Stimulated activated effector memory CD8-positive, alpha-beta T cell treated with anti-CD3 and anti-CD28 coated beads, Interleukin-12 subunit alpha, Interleukin-12 subunit beta, amount 100 ng/mL, for 72 hours (primary cell): ENCODE measurements at places on chromosomes 3 and 15.
A peak's percentile ranks its signal among the peaks of the same experiment; 100 is the strongest.

DNA sequence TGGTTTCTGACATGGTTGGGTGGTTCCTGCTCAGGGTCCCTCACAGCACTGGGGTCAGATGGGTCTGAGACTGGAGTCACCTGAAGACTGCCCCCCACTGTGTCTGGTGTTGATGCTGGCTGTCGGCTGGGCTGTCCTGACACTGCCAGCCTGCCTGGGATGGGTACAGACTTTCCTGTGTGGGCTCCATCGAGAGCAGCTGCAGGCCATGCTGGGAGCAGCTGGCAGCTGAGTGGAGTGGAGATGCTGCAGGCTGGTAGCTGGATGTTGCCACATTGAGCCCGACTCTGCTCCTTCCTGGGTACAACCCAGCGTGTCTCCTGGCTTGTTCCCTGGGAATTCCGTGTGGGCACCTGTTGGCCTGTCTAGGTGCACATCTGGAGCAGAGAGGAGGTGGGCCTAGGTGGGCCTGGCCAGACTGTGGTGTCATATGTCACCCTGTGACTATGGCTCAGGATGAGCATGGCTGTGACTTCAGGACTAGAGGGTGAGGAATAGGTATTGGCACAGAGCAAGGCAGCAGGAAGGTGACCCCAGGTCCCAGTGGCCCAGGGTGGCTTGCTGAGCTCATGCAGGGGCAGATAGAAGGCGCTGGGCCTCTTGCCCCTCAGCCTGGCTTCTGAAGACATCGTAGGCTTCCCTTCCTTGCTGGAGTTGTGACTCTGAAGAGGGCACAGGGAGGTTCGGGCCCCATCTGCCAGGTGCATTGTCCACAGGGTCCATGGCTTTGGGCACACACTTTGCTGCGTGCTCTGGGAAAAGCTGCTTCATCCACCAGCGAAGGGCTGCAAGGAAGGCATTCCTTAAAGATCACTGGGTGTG is 40.0 kb upstream of the PRR23E start:
- DNase-seq, result no peak

- DNase-seq, result no peak
Measured at GRCh38 chr15:100202309-100202960, 139.3 kb downstream of the ADAMTS17 start.

- no peak for DNase-seq
Measured at GRCh38 chr15:50925281-50925680, 16.8 kb downstream of the AP4E1 start.

DNA sequence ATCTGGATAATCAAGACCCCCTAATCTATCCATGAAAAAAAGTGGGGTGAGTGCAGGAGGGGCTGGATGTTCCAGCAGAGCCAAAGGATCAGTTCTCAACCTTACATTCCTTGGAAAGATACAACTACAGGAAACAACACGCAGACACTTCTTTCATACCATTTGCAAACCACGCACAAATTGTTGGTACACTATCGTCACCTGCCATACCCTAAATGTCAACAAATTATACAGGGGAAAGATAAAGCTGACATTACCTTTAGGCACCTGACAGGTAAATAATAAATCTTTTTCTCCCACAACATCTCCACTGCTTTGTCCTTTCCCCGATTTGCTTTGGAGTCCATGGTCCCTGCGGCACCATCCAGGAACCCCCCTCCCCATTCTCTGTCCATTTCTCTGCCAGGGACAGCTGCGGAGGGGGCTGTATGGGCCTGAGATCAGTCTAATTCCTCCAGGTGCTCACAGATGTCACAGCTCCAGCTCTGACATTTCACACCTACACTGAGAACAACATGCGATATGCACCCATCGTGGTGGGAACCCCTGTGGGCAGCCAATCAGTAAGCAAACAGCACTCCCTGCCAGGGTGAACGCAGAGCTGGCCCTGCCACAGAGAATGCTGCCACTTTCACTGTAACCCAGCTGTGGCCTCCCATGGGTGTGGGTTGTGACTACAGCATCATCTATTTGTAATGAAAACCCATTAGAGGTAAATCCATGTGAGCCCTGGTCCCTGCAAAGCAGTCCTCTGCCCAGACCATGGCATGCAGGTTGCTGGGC is 37.7 kb upstream of the BCL2L10 start:
- DNase-seq, result no peak

DNA sequence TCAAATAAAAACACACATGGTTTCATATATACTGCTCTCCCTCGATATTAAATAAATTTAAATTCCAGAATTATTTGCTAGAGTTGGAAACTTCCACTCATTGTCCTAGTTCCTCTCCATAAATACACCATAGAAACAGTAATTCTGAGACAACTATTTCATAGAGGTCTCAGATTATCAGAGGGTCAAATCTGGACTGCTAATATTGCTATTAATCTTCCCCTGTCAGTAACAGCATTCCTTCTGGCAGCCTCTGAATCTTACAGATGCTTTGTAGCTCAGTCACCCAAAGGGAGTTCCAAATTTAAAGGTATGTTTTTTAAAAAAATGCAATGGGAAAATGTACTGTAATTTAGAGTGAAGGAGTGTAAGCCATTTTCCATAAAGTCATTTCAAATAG is 428.8 kb downstream of the PYDC2 start:
- no peak for DNase-seq

GRCh38 chr3:137097386-137097785 is 139.6 kb downstream of the IL20RB start:
- DNase-seq, result no peak

GRCh38 chr3:128194843-128195242 is 41.6 kb downstream of the EEFSEC start:
- DNase-seq, result no peak

DNA sequence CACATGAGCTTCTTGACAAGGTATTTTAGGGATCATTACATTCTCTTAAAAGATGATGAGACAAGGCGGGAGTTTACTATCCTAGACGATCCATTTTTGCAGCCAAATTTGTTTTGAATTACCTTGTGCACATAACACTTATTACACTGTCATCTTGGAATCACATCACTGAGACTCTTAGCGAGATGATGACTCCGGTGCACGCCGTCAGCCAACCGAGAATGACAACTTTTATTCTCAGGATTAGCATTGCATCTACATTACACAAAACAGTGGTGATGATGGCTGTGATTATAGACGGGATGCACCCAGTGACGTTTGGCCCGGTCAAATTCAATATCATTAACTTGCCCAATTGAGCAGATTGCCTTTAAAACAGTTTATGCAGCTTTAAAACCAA is 216.1 kb downstream of the PDZRN3 start:
- no peak for DNase-seq

GRCh38 chr3:44477312-44478030 is at the start of gene ZNF445:
TSS of gene ZNF445 (minus strand) at chr3:44477670. CDS start at chr3:44455549, 22,121 bp downstream.
- DNase-seq, result peak; percentile 86

DNA sequence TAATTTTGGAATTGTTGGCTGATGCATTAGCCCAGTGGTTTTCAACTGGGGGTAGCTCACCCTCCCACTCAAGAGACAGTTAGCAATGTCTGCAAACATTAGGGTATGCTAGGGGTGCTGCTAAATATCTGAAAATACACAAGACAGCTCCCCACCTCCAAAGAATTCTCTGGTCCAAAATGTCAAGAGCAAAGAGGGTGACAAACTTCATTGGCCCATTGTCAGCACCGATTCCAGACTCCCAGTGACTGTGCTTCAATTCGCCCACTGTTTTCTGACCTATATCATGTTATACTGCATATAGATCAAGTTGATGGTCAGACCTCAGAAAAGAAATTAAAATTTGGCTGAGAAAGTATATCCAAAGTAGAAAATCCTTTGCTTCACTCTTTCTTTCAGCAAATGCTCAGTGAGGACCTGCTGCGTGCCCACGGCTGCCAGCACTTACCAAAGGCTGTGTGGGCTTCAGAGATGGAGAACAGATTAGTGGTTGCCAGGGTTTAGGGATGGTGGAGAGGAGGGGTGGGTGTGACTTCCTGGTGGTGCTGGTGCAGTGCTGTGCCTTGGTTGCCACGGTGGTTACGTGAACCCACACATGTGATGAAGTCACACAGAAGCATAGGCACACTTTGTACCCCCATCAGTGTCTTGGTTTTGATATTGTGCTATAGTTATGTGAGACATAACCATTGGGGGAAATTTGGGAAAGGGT is 204.0 kb downstream of the PLCL2 start:
- peak; percentile 58 for DNase-seq

GRCh38 chr3:197791892-197792647 is 1.0 kb downstream of the LRCH3 start:
- DNase-seq, result peak; percentile 55

DNA sequence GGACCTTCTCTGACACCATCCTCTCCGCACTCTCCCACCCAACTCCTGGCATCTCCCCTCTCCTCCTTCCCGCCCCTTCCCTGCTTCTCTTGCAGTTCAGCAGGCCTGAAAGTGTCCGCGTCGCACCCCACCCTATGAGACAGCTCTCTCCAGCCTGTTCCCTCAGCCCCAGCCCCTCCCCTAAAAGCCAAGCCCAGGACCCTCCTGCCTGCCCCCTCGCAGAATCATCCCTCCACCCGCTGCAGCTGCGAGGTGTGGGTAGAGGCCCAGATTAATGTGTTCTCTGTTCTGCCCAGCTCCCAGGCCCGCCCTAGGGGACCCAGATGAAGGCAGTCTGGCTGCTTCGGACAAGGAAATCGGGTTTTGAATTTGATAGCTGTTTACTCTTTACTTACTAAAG is 410 bp downstream of the PRR23E start:
- DNase-seq, result no peak

- no peak for DNase-seq
Measured at GRCh38 chr3:58540176-58540858, 3.3 kb upstream of the ACOX2 start.

GRCh38 chr15:83378921-83379578 is 68.1 kb upstream of the SH3GL3 start:
- no peak for DNase-seq

- DNase-seq, result no peak
Measured at GRCh38 chr3:112813723-112814171, 32.9 kb downstream of the CD200R1L start.

GRCh38 chr3:1734494-1735122 is 364.1 kb upstream of the CNTN4 start:
- no peak for DNase-seq

DNA sequence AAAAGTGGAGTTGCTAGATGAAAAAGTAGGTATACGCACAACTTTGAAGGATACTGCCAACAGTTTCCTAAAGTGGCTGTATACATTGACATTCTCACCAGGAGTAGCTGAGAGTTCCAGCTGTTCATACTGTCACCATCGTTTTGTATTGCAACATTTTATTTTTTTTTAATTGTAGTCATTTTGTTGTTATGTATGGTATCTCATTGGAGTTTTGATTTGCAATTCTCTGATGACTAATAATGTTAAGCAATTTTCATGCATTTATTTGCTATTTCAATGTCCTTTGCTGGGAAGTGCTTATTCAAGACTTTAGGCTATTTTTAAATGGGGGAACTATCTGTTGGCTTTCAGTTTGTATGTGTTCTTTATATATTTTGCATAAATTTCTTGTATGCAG is 185.1 kb upstream of the TGFBR2 start:
- no peak for DNase-seq

GRCh38 chr3:134656211-134656800 is 5.5 kb upstream of the KY start:
- no peak for DNase-seq

GRCh38 chr15:82597815-82598214 is 49.3 kb downstream of the CPEB1 start:
- DNase-seq, result no peak

GRCh38 chr3:188415196-188415595 is 261.2 kb downstream of the LPP start:
- DNase-seq, result no peak

DNA sequence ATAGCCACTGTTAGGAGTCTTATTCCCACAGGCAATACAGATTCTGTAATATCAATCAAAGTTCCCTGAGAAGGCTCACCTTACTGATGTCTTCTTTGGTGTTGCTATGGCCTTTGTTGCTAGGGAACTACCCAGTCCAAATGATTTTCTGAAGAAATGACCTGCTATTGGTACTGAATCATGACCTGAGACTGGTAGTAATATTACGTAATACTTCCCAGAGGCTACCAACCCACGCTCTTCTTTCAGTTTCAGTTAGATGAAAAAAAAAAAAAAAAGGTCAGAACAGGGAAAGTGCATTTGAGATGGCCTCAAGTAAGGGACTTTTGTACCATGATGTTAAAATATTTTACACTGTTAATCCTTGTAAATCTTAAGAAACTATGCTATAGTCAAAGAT is 1092.5 kb upstream of the EPHA6 start:
- DNase-seq, result no peak

- DNase-seq, result no peak
Measured at GRCh38 chr3:152769523-152769922, 65.4 kb upstream of the P2RY1 start.

DNA sequence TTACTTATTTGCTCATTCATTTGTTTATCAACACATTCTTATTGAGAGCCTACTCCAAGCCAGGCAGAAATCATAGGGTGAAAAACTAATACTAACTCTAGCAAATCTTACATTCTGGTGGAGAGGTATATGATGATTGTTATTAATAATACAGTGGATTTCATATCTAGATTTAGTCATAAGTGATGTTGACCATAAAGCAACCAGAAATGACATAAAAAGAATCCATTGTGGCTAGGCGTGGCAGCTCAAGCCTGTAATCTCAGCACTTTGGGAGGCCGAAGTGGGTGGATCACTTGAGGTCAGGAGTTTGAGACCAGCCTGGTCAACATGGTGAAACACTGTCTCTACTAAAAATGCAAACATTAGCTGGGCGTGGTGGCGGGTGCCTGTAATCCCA is 26.2 kb upstream of the IL20RB start:
- no peak for DNase-seq

GRCh38 chr3:161217496-161217895 is 3.6 kb upstream of the NMD3 start:
- DNase-seq, result no peak

DNA sequence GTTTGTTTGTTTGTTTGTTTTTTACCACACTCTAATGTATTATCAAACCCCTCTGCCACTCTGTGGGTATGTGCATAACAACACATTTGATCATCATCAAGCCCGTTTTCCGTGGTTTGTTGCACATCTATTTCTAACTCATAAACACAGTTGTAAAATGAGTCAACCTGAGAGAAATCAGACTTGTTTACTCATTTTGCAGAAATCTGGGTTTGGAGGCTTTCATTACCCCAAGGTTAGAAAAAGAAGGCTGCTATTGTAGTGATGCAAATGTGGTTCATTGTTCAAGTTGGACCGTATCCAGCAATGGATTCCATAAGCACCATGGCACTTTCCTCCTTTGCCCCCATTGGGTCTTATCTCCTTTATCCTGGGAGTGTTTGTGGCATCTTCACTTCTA is 353.2 kb upstream of the SOX2 start:
- no peak for DNase-seq

GRCh38 chr3:1954632-1955031 is 144.0 kb upstream of the CNTN4 start:
- no peak for DNase-seq

DNA sequence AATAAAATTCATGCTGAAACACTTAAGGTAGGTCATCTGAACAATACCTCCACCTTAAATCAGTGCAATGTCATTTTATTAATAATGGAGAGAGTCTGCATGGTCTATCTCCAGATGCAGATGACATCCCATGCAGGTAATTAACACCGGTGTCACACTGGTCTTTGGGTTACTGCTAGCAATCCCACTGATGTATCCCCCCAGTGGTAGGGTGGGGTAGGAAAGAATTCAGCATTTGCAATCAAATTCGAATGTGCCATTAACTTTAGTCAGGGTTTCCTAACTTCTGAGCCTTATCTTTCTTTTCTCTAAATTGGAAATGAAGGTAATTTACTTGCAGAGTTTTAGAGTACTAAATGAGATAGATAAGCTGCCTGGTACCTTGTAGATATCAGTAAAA is 44.4 kb downstream of the KIF15 start:
- DNase-seq, result no peak
